ENCODE measurements at places on chromosomes 5 and 9. TPM values are rescaled to one million over a fixed set of nuclear protein-coding genes. Genes with fewer than 3 reads are reported as not detected.

Gene SPAAR
- 11.7 TPM for total RNA-seq

Gene CARTPT
- total RNA-seq = not detected

Gene ABCA1
- 26.2 TPM for total RNA-seq

Gene IFNA13
- total RNA-seq = not detected

Gene SARDH
- total RNA-seq = not detected

Gene ACSL6
- not detected for total RNA-seq

Gene SOWAHA
- under 0.01 TPM for total RNA-seq

Gene HAPLN1
- 2.0 TPM for total RNA-seq

Gene SLCO6A1
- not detected for total RNA-seq

Gene DNAI1
- 3.8 TPM for total RNA-seq

Gene GOLGA1
- total RNA-seq = 14.9 TPM

Gene DOCK2
- 5.3 TPM for total RNA-seq

Gene PRRX2
- total RNA-seq = not detected

Gene PPP3R2
- 0.07 TPM for total RNA-seq

Gene SPATA31D4
- total RNA-seq = not detected

Gene GARIN3
- total RNA-seq = not detected

- DNase-seq = no peak
Observed at GRCh38 chr9:31608881-31609280, 775.6 kb upstream of the ACO1 start.

GRCh38 chr9:134408939-134409737 lies 82.9 kb downstream of the RXRA start:
- DNase-seq = no peak

DNA sequence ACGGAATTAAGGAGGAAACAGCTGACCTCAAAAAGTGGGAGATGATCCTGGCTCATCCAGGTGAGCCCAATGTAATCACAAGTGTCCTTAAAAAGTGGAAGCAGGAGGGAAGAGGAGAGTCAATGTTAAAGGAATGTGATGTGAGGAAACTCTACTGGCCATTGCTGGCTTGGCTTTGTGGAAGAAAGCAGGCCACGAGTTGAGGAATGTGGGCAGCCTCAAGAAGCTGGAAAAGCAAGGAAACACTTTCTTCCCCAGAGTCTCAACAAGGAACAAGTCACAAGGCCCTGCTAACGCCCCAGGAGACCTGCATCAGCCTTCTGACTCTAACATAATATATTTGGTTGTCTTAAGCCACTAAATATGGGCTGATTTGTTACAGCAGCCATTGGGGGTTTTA lies 252.8 kb downstream of the PSAT1 start:
- no peak for DNase-seq

DNA sequence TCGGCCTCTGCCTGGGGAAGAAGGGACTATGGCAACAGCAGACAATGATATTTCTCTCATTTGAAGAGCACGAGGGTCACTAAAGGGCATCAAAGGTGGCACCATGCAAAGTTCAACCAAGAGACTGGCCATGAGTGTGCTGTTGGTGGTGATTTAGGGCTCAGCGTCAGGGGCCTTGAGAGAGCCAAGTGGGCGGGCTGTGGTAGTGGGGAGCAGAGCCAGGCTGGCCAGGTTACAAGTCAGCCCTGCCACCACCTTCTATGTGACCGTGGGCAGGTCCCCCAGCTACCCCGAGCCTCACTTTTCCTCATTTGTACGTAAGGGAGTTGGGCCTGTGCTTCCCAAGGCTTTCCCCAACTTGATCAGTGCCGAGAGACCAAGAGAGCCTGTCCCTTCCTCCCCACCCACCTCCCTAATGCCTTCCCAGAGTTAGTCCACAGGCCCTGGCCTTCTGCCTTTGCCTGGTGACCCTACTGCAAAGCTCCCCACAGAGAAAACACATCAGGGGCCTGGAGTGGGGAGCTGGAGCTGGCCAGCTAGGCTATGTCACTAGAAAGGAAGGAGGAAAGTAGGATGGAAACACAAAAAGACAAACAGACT lies 104.3 kb downstream of the PDE6A start:
- no peak for DNase-seq

- DNase-seq = no peak
Observed at GRCh38 chr5:98204798-98205197, 568.7 kb upstream of the RGMB start.

DNA sequence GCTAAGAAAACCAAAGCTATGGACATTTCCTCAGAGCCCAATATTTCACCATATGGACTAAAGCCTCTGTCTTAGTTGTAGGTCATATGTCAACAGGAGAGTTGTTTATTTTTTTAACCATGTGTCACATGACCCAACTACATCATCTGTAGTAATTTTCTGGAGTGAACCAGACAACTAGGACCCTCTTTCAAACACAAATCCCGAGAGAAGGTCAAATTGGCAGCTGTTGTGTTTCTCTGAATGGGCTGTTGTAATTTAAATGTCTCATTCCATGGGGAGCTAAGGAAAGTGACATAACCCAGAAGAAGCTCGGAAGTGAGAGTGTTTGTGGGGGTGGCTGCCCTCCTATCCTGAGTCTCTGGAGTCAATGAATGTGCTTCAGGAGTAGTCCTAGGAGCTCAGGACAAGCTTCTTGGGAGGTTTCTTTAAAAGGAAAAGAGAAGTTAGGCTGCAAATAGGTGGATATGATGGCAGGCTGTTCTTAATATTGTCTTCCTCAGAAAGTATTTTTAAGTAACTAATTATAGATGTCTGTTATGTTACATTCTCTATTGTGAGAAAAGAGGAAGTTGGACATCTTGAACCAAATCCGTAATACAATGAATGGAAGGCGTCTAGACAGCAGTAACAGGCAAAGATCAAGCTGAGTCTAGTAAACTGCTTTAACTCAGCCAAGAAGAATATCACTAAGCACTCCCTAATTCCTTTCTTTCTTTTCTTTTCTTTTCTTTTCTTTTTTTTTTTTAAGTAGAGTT lies 50.1 kb downstream of the TMEM167A start:
- DNase-seq = no peak

- no peak for DNase-seq
Observed at GRCh38 chr9:120863833-120864232, 13.2 kb downstream of the PHF19 start.

DNA sequence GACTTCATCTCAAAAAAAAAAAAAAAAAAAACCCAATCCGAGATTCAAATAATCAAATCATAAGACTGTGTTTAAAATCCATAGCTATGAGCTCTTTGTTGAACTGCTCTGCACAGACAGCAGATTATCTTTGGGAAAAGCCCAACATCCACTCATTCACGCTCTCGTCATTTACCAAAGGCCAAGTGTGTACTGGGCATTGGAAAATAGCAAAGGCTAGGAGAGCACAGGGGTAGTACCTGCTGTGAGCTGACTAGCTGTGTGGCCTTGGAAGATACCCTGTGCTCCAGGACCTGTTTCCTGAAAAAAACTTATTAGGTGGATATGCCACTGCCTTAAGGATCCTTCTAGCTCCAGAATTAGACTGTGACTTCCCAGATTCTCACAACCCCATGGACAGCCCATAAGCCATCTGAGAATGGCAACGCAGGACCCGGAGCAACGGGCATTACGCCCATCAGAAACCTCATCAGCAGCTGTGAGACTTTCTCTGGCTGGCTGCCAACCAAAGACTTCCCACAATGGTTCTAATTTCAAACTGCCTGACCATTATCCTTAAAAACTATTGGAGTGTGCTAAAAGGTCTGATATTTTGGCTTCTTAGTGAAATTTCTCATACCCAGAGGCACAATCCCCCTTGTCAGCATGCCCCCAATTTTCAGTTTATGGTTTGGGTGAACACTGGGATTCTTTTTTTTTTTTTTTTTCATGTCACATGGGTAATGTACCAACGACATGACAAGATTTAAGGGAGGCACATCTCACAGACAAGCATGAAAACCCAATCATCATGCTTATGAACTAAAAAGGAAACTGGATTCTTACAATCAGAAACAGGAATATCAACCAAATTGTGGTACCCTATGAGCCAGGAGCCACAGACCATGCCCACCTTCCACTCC lies 16.8 kb downstream of the SERINC5 start:
- DNase-seq = peak; percentile 50

- no peak for DNase-seq
Observed at GRCh38 chr5:29161399-29162291, 2031.8 kb upstream of the CDH6 start.

GRCh38 chr9:93088656-93089015 lies 7.4 kb upstream of the CARD19 start:
- DNase-seq = no peak

DNA sequence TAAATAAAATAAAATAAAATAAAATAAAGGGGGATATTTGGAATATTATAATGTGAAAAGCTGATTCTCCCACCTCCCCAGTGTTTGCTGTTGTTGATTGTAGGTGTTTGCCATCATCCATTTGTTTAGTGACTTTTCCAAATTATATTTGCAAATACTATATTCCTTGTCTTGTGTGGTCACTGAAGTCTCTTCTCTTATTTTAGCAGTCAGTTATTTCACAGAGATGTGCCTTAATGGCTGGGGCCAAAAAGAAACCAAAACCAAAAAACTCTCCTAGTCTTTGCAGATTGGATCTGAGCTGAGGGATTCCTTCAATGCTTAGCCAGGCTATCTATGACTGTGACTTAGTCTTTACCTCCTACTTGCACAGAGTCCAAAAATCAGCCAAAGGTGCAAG lies 70.9 kb upstream of the ZNF169 start:
- DNase-seq = no peak

- no peak for DNase-seq
Observed at GRCh38 chr9:130992682-130993032, 16.3 kb upstream of the LAMC3 start.

DNA sequence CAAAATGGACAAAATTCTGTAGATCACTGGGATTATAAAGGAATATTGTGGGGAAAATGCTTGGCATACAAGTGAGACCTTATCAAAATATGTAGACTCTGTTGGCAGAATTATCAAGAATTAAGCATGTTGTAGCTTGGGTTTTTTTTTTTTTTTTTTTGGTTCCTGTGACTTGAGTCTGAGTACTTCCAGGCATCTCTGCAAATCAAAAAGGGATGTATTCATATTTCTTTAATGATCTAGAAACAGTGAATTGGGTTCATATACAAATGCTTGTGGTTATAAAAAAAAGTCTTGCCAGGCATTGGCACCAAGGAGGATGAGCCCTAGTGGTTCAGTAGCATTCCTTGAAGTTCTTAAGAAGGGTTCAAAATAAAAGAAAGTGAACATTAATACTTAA lies 292.2 kb downstream of the ARHGAP26 start:
- no peak for DNase-seq

DNA sequence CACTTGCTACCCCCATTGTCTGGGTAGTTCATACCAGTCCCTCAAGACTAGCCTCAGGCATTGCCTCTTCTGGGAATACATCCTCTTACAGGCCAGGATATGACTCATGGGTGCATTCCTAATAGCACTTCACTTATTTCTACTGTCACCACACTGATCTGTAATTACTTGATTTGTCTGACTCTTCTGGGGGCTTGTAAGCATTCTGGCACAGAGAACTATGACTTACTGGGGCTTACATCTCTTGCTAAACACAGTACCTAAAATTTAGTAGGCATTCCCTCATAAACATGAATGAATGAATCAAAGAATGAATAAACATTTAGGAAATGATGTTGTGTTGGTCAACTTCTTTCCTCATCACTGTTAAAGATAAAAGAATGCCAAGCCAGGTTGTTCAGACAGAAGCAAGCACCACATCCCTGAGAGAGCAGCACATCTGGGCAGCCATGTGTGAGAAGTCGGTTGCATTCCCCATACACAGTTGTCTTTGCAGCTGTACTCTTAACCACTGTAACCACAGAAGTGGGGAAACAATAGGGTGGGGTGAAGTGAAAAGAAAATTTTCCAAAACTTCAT lies 27.6 kb downstream of the IL7R start:
- no peak for DNase-seq

GRCh38 chr5:147396070-147396823 lies 113.6 kb downstream of the DPYSL3 start:
- DNase-seq = no peak

GRCh38 chr9:78788101-78788500 lies 491.2 kb downstream of the PSAT1 start:
- DNase-seq = no peak

DNA sequence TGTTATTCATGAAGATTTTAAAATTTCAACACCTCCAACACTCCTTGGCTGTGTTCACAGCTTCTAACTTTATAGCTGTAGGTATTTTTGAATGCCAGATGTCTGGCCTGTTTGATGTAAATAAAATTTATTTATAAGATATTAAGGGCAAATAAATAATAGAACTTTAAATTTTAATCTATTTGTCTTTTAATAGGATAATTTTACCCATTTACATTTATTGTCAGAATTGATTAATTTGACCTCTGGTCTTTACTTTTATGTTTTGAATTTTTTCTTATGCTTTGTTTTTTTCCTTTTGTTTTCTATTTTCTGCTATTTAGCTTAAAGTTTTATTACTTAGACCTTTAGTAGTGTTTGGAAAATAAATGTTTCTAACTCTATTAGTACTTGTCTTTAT lies 94.6 kb downstream of the UGCG start:
- DNase-seq = no peak

DNA sequence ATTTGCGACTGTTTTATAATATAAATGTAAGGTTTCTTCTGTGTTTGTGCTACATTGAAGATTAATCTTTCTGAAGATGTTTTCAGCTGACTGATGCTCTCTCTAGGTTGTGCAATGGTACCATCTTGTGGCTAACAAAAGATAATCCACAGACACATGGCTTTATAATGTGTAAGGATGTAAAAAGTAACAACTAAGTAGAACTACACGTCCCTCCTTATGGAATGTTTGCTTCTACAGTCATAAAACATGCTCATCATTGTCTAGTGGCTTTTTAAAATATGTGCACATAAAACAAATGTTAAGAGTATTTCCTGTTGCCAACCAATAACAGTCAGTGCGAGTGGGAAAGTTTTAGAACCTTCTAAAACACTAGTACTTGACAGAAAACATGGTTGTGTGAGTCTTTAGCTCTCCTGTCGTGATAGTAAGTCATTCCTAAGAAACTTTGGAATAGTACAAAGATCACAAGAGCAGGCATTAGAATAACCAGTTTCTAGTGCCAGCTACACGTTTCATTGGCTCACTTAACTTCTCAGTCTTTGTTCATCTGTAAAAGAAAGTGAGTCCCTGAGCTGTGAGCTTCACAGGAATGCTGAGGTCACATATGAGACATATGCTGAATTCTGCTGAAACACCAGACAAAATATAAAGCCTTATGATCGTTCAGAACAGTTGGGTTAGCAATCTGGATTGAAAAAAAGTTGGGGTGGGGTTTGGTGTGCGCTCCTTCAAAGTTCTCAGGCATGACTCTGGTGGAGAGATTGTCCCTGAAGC lies 75.7 kb upstream of the GLIS3 start:
- no peak for DNase-seq

Data from uterus (tissue), 4 donors.